Thyroid gland (tissue), 4 donors: ENCODE measurements at places on chromosomes 16 and 17. TPM values are rescaled to one million over a fixed set of nuclear protein-coding genes. Genes with fewer than 3 reads are reported as not detected.
A peak's percentile ranks its signal among the peaks of the same experiment; 100 is the strongest.

DNA sequence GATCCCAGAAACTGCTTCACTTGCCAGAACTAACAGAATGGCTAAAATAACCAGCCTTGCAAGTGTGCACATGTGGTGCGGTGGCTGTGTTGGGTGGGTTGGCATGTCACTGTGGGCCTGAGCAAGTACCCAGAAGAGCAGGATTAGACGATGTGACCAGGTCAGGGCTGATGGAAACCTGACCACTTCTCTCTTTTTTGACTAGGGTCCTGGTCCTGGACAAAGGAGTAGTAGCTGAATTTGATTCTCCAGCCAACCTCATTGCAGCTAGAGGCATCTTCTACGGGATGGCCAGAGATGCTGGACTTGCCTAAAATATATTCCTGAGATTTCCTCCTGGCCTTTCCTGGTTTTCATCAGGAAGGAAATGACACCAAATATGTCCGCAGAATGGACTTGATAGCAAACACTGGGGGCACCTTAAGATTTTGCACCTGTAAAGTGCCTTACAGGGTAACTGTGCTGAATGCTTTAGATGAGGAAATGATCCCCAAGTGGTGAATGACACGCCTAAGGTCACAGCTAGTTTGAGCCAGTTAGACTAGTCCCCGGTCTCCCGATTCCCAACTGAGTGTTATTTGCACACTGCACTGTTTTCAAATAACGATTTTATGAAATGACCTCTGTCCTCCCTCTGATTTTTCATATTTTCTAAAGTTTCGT lies 16.7 kb downstream of the ANKRD40 start:
- peaks cover 89% of the 10 kb centered on the region for H3K4me1 ChIP-seq
- H3K27ac ChIP-seq, result no peak overlapping the region
- H3K36me3 ChIP-seq, result peaks cover 7% of the 10 kb centered on the region
- no peak for DNase-seq

- H3K4me1 ChIP-seq, result no peaks in the 10 kb centered on the region
- no peak overlapping the region for H3K27ac ChIP-seq
- no peak for DNase-seq
- no peaks in the 10 kb centered on the region for H3K27me3 ChIP-seq
- H3K4me3 ChIP-seq, result no peak overlapping the region
Measured at GRCh38 chr17:78023042-78023441, 64.5 kb downstream of the TNRC6C start.

DNA sequence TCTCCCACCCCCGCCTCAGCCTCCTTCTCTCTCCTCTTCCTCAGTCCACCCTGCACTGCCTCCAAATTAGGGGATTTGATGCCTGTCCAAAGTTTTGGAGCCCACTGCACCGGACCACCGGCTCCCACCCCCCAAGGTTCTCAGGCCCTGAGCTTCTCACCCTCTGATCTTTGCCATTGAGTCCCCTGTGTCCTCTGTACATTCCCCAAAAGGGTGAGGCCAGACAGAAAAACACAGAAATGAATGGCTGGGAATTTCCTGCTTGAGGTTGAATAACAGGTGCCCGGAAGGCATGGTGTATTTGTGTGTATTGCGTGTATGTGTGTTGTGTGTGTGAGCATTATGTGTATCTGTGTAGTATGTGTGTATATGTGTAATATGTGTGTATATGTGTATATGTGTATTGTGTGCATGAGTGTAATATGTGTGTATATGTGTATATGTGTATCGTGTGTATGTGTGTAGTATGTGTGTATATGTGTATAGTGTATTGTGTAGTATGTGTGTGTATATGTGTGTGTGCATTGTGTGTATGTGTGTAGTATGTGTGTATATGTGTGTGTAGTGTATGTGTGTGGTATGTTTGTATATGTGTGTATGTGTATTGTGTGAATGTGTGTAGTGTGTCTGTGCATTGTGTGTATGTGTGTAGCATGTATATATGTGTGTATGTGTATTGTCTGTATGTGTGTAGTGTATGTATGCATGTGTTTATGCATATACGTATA lies 16.0 kb upstream of the CCL17 start:
- no peaks in the 10 kb centered on the region for H3K27me3 ChIP-seq
- no peak overlapping the region for H3K27ac ChIP-seq
- peaks cover 16% of the 10 kb centered on the region for H3K4me1 ChIP-seq
- no peak overlapping the region for H3K4me3 ChIP-seq
- DNase-seq, result no peak

- no peaks in the 10 kb centered on the region for H3K27me3 ChIP-seq
- H3K27ac ChIP-seq, result peak overlapping the region; percentile 87
- H3K4me1 ChIP-seq, result peaks cover 12% of the 10 kb centered on the region
- no peak for DNase-seq
Measured at GRCh38 chr16:30585022-30585399, 486 bp downstream of the ZNF785 start.

DNA sequence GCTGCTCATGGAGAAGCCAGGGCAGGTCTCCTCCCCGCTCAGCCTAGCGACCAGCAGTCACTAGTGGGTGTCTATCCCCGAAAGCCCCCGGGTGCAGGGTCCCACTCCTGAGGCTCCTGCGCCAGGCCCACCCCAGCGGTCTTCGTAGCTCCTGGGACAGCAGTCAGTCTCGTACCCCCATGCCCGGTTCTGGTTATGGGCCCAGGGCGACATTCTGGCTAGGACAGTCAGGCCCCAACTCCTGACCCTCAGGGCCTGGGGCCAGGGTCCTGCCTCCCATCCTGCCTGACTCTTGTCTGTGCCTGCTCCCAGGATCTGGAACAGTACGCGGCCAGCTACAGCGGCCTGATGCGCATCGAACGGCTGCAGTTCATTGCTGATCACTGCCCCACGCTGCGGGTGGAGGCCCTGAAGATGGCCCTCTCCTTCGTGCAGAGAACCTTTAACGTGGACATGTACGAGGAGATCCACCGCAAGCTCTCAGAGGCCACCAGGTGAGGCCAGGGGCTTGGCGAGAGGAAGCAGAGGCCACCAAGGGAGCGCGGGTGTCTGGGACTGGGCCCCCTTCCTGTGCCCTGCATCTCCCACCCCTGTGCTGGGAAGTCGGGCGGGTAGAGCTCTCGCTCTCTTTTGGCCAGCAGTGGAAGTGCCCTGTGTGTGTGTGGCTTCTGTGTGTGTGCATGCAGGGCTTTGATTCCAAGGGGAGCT lies 2.0 kb downstream of the GPS1 start:
- no peak for DNase-seq
- no peak overlapping the region for H3K4me3 ChIP-seq
- no peaks in the 10 kb centered on the region for H3K27me3 ChIP-seq
- peaks cover 19% of the 10 kb centered on the region for H3K4me1 ChIP-seq
- no peak overlapping the region for H3K27ac ChIP-seq
- H3K36me3 ChIP-seq, result peaks cover 41% of the 10 kb centered on the region

DNA sequence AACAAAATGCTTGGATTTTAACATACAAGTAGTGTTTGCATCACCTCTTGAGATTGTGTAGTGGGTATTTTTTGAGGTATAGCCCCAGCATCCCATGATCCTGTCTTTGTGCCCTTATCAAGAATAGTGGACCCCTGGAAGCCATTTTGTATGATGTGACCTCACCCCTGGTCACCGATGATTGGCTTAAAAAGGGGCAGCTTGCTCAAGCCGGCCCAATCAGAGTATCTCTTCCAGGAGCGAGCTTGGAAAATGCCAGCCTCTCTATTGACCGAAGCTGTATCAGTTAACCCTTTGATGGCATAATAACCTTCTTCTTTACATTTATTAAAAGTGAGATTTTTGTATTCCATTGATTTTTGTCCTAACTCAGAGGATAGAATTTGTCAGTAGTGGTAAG lies 55.5 kb upstream of the FAM20A start:
- H3K4me1 ChIP-seq, result no peaks in the 10 kb centered on the region
- no peaks in the 10 kb centered on the region for H3K36me3 ChIP-seq
- H3K27ac ChIP-seq, result peak overlapping the region; percentile 62
- no peaks in the 10 kb centered on the region for H3K27me3 ChIP-seq
- no peak for DNase-seq
- H3K4me3 ChIP-seq, result no peak overlapping the region

DNA sequence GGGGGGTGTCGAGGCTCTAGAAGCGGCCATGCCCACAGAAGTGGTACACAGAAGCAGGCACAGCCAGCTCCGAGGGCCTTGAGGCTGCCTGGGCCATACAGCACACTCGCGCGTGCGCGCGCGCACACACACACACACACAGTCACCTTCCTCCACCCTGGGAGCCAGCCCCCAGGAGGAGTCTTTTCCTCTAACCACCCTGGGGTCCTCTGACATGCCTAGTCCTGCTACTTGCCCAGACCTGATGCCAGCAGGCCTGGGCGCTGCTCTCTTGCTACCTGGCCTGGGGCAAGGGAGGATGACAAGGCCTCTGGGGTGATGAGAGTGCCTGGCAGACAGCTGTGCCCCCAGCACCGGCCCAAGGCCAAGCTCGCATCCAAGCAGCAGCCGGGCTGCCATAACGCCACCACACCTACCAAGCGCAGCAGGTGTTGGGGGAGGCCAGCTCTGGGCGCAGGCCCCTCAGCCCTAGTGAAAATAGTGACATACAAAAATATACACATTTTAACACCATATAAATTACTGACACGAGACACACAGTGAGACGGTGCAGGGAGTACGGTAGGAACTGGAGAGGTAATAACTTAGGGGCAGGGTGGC lies 41.1 kb downstream of the TSC2 start:
- no peak overlapping the region for H3K27ac ChIP-seq
- peaks cover 9% of the 10 kb centered on the region for H3K4me1 ChIP-seq
- no peak for DNase-seq
- peaks cover 41% of the 10 kb centered on the region for H3K36me3 ChIP-seq
- H3K4me3 ChIP-seq, result no peak overlapping the region
- no peaks in the 10 kb centered on the region for H3K27me3 ChIP-seq

GRCh38 chr16:15523939-15524338 lies 89.6 kb downstream of the BMERB1 start:
- no peak for DNase-seq
- no peaks in the 10 kb centered on the region for H3K36me3 ChIP-seq

DNA sequence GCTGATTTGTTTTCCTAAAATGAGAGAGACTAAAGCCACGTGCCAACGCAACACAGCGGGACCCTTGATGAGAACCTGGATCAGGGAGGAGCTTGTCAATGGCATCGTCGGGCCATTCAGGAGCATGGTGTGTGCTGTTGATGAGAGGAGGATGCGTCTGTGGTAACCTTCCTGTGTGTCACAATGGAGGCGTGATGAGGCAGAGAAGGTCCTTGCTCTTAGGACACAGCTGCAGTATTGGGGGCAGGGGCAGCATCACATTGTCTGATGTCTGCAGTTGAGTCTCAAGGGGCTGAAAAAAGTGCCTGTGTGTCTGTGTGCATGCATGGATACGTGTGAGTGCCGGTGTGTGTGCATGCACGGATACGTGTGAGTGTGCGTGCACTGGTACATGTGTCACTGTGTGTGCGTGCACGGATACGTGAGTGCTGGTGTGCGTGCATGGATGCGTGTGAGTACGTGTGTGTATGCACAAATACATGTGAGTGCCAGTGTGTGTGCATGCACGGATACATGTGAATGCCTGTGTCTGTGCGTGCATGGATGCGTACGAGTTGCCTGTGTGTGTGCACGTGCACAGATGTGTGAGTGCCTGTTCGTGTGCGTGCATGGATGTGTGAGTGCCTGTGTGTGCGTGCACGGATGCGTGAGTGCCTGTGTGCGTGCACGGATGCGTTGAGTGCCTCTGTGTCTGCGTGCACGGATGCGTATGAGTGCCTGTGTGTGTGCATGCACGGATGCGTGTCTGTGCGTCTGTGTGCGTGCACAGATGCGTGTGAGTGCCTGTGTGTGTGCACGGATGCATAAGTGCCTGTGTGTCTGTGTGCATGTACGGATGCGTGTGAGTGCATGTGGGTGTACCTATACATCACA lies 39.3 kb downstream of the BAIAP2 start:
- no peaks in the 10 kb centered on the region for H3K36me3 ChIP-seq
- H3K27me3 ChIP-seq, result no peaks in the 10 kb centered on the region
- peaks cover 32% of the 10 kb centered on the region for H3K4me1 ChIP-seq

DNA sequence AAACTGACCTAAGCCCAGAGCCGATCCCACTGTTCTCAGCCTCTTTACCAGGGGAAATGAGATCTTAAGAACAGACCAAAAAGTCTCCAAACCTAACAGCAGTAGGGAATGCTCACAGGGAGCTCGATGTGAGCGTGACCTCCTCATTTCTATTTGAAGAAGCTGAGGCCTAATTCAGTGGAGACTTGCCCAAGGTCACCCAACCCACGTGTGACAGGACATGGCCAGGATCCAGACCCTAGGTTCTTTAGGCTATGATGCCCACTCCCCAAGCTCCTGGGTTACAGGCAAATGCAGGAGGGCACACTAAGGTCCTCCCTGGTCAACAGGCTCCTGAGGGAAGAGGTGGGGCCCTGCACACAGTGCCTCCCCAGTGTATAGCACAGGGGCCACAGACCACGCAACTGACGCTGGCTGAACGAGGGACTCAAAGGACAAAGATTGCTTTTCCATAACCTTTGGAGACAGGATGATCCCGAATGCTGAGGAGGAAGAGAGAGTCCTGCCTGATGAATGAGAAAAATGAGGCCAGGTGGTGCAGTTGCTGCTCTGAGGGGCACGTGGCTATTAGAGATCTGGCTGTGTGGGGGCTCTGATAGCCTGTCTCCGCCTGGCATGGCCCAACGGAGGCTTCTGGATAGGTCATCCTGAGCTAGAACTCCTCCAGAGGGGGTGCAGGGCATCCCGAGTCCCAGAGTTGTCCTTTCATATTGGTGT lies 24.0 kb downstream of the MAP3K14 start:
- H3K27me3 ChIP-seq, result no peaks in the 10 kb centered on the region
- no peaks in the 10 kb centered on the region for H3K36me3 ChIP-seq
- DNase-seq, result no peak
- H3K4me3 ChIP-seq, result no peak overlapping the region
- H3K4me1 ChIP-seq, result peaks cover 81% of the 10 kb centered on the region

DNA sequence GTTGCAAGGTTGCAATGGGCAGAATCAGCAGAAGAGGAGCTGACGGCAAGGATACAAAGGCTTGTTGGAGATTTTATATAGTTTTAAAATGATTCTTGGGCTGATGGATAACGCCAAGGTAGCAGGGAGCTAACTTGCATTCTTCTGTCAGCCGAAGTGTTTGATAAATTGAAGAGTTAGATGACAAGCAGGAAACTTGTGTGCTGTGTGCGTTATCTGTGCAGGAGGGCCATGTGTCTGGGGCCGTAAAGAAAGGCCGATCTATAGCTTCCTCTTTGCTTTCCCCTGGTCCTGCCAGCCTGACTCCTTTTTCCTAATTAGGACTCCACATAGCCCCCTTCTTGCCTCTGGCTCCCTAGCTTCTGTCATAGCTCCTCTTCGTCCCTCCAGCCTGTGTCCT lies 6.7 kb upstream of the WWOX start:
- no peaks in the 10 kb centered on the region for H3K36me3 ChIP-seq
- no peak for DNase-seq
- no peak overlapping the region for H3K27ac ChIP-seq
- H3K4me1 ChIP-seq, result no peaks in the 10 kb centered on the region
- H3K27me3 ChIP-seq, result no peaks in the 10 kb centered on the region
- no peak overlapping the region for H3K4me3 ChIP-seq

Gene NFE2L1
- 128 TPM for total RNA-seq

Gene GJC1
- total RNA-seq, result 1.4 TPM

Gene KRT28
- total RNA-seq, result not detected

Gene ACE
- total RNA-seq, result 12.7 TPM

Gene SHISA9
- 0.27 TPM for total RNA-seq

Gene KIF2B
- not detected for total RNA-seq

Gene SYT17
- 8.0 TPM for total RNA-seq

Gene TBC1D3I
- not detected for total RNA-seq

Gene NPIPA5
- 6.6 TPM for total RNA-seq
